Kidney epithelial cell (primary cell): ENCODE measurements at places on chromosomes 2 and 18.

- DNase-seq = no peak
Measured at GRCh38 chr18:23723121-23723520, 33.9 kb downstream of the LAMA3 start.

- DNase-seq = no peak
Measured at GRCh38 chr18:48059455-48060010, 129.1 kb upstream of the SMAD2 start.

- DNase-seq = no peak
Measured at GRCh38 chr2:45274250-45274926, 265.1 kb upstream of the SIX2 start.

GRCh38 chr2:226383461-226383860, 416.2 kb downstream of the IRS1 start:
- no peak for DNase-seq

- DNase-seq = no peak
Measured at GRCh38 chr2:85594715-85595300, 737 bp upstream of the RNF181 start.
